GM04504 (cell line): ENCODE measurements at places on chromosomes 6 and 20.

DNA sequence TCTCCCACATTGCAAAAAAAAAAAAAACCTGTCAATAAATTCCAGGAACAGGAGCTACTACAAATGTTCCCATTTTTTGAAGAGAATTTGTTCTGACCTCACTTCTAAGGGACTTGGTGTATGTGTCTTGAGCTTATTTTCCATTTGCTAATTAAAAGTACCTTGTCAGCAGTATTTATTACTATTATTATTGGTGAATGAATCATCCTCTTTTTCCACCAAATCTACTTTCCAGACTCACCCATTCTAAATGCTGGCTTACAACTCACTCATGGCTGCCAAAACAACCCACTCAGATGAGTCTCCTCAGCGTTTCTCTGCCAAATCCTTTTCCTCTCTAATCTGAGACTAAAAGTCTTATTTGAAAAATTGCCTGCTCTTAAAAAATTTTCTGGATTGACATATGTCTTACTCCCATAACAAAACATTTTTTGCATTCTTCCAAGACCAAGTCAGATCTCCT, 33.2 kb upstream of the TASP1 start:
- peak; percentile 43 for DNase-seq

DNA sequence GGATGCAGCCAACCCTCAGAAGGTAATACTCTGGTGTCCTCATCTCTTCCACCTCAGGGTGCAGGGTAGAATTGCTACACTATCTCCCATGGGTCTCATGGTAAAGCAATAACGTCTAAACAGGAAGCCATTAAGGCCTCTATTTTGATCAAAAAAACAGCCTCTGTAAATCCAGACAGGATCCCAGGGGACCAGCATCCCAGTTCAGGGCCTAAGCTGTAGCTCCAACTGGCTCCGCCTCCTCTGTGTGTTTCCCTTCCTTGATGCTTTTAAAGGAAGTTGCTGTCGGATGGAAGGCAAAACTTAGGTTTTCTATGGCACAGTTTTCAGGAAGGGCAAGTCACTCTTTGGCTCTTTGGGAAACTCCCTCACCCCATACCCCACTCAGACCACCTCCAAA, 222.0 kb downstream of the MAFB start:
- DNase-seq: no peak

- DNase-seq: peak; percentile 4
These were observed 7.3 kb upstream of the COL9A1 start for GRCh38 chr6:70310063-70310694.

- no peak for DNase-seq
These were observed 140.3 kb downstream of the ATXN1 start for GRCh38 chr6:16621002-16621401.

- no peak for DNase-seq
These were observed 563.0 kb upstream of the AGPAT4 start for GRCh38 chr6:161836643-161837448.

DNA sequence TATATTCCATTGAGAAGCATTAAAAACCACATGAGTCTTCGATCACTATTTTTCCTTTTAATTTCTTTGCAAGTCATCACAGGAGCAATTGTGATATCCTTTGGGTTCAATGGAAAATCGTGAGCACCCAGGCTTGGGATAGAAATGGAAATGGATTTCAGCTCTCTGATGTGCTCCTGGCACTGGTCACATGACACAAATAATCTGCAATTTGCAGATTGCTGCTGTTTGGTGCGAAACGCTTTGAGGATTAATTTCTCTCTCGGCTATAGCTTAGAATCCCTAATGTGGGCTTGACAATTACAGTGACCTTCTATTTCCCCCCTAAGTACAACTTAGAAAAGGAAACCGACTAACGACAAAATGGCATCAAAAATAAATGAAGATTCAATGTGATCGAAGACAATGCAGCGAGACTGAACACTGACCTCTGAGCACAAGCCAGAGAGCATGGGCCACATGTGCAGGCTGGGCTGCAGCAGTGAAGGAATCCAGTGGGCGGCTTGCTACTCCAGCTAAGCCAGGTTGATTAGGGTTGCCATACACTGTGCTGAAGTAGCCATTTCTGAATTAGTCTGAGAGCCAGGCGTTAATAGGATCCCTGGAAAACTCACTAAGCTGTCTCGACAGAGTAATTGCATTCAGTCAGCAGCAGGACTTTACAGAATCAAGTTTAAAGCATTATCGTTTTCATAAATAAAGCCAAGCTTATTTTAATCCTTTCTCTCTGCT, 301.8 kb upstream of the AGPAT4 start:
- DNase-seq: no peak

DNA sequence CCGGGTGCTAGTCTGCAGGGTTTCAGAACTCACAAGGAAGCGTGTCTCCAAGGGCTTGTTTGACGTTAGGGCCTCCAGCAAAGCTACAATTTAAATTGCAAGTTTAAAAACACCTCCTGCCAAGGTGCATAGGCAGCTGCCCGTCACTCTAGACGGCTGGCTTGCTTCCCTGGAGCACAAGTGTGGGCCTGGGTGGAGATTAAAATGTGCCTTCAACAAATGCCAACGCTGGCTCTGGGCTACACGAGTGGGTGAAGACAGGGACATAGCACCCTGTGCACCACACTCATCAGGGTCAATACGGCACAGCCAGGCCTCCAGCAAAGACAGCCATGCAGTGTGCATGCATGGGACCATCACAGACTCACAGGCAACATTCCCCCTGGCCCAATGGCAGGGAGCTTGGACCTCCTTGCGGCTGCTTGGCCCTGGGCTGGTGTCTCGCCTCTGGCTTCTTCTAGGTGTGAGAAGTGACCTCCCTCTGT, 48.4 kb upstream of the FRMD1 start:
- no peak for DNase-seq

DNA sequence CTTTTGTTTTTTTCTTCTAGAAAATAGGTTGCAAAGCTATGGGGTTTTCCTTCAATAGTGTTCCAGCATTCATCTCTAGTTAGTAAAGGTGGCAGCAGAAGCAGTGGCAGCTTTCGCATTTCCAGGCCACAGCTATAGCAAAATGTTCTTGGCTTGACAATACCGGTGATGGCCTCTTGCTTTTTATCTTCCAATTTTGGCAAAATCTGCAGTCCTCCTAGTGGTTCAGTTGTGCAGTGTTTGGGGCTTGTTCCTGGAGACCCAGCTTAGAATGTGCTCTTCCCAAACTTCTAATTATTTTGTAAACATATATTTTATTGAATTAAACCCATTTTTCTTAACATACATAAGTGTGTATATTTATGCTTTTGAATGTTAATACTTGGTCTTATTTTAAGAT, 370.6 kb upstream of the MAN1A1 start:
- DNase-seq: no peak

DNA sequence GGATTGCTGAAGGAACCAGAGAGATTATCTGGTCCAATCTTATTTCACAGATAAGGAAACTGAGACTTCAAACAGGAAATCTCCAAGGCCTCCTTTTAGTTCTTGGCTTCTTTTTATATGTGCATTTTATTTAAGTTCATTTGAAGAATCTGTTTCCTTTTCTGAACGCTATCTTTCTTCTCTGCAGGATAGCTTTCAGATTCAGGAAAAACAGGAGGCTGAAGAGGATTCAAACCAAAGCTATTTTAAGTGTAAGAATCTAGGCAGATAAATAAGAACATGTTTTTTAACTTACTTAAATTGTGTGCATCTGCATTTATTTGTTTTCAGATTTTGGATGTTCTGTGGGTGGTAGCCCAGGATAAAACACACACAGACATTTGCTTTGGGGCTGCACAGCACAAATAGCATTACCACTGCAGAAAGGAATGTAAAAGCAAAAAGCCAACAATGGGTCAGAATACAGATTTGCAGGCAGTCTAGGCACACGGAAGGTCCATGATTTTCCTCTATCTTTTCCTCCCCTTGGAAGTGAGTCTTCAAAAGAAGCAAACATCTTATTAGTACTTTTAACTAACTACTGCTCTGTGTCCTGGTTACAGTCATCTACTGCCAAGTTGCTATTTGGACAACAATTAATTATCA, 188.8 kb upstream of the TBX18 start:
- no peak for DNase-seq

DNA sequence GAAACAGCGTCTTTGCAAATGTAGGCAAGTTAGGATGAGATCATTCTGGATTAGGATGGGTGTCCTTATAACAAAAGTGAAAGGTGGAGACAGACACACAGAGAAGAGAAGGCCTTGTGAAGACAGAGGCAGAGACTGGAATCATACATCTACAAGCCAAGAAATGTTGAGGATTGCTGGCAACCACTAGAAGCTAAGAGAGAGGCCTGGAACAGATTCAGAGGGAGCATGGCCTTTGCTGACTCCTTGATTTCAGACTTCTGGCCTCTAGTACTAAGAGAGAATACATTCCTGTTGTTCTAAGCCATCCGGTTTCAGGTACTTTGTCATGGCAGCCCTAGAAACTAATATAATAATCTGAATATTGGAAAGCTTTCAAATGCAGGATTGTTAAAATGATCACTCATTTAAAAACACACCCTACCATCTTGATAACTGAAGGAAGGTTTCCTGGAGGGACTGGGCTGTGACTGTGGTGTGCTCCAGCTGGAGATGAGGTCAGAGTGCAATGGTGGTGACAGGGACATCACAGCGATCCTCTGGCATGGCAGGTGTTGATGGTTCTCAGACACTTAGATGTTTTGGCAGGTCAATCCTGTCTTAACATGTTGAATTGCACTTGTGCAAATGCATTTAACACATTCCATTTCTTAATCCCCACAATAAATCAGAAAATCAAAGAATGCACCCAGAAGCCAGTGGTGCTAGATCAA, 25.1 kb downstream of the CD83 start:
- no peak for DNase-seq

DNA sequence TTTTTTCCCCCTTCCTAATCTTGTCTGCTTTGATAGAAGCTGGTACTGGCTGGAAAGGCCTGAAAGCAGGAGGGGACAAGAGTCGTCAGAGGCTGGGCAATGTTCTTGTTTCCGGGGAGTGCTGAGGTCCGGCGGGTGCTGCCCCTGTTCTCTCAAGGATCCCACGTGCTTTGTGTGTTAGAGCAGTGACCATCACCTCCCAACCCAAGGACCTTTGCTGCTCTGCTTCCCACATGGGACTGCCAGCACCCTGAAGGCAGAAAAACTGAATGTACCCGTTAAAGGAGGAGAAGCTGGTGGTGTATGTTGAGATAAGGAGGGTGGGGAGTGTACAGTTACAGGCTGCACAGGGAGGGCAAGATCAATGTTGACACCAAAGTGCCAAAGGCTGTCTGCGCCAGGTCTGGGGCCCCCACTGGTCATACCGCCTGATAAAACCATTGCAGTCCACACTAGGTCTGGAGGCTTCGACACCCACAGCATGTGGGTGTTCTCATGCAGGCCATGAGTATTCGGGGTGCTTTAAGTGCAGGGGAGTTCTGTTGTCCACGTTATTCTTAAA, 15.0 kb downstream of the C20orf173 start:
- no peak for DNase-seq

DNA sequence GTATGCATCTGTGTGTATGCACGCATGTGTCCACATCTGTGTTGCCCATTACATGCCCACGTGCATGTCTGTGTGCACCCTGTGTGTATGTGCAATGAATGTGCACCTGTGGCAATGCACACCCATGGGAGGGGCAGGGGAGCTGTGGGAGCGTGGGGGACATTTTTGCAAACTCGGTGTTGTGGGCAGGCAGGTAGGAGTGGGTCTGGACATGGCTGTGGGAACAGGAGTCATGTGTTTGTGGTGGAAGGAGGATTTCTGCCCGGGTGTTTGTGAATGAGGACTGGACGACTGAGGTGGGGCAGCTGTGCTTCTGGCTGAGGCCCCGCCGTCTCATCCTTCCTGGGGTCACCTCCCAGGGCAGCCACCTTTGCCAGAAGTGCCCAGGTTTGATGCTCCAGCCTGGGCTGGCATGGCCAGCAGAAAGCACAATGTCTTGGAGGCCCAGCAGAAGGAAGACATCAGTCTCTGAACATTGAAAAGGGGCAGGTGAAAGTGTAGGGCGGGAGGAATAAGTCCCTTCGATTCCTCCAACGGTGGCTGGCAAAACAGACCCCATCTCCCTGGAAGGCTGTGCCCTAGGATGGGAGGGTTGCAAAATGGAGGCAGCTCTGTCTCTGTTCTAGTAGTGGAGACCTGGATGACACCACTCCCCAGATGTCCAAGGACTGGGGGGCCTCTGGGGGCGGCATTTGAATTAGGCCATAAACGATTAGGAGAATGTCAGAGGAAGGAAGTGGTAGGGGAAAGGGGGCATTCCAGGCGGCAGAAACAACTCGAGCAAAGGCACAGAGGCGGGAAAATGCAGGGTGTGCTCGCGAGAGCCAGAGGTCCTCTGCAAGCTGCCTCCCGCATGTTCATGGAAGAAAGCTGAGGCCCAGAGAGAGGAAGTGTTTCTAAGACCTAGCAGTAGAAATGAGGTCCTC, 19.1 kb upstream of the ARMC12 start:
- DNase-seq: no peak

GRCh38 chr6:110404607-110405006, 10.8 kb downstream of the DDO start:
- no peak for DNase-seq

DNA sequence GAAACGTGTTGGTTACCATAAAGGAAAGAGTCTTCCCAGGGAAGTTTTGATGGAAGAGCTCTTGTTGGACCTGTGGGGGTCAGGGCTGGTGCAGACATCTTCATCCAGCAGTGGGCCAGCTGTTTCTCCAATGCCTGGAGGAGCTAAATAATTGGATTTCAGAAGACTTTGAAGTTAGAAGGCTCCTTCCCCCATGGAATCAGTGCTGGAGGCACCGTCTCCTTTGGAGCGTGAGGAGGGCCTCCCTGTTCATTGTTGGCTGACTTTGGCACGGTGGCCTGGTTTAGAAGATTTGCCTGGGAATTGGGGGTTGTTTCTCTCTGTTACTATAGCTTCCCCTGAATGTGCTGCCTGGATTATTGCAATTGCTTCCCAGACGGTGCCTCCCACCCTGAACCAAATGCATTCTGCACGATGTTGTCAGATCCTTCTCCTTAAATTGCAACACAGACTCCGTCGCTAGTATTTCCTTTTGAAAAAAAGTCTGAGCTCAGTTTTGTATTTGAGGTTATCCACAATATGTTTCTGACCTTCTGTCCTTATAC, 27.7 kb upstream of the KCNG1 start:
- no peak for DNase-seq

GRCh38 chr6:121436960-121437850, 1.8 kb downstream of the GJA1 start:
- DNase-seq: no peak

DNA sequence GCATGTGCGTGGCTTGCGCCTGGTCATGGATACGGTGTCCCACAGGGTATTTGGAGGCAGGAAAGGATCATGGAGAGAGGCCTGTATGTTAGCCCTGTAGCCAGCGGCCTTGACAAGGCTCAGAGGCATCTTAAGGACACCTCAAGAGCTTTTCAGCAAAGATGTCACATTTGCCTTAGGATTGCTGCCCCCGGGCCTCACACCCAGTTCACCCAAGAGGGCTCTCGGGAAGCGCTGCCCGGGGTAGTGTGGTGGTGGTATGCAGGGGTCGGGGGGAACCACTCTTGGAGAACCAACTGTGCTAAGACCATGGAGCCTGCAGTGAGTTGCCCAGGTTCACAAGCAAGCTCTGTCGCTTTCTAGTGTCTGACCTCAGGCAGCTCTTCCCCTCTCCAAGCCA, 36.9 kb upstream of the VSTM2L start:
- DNase-seq: no peak

GRCh38 chr6:21185861-21186478, 407.6 kb upstream of the SOX4 start:
- DNase-seq: no peak
